NCI-H1436 (cell line): ENCODE measurements at places on chromosomes 12 and 14.
A peak's percentile ranks its signal among the peaks of the same experiment; 100 is the strongest.

DNA sequence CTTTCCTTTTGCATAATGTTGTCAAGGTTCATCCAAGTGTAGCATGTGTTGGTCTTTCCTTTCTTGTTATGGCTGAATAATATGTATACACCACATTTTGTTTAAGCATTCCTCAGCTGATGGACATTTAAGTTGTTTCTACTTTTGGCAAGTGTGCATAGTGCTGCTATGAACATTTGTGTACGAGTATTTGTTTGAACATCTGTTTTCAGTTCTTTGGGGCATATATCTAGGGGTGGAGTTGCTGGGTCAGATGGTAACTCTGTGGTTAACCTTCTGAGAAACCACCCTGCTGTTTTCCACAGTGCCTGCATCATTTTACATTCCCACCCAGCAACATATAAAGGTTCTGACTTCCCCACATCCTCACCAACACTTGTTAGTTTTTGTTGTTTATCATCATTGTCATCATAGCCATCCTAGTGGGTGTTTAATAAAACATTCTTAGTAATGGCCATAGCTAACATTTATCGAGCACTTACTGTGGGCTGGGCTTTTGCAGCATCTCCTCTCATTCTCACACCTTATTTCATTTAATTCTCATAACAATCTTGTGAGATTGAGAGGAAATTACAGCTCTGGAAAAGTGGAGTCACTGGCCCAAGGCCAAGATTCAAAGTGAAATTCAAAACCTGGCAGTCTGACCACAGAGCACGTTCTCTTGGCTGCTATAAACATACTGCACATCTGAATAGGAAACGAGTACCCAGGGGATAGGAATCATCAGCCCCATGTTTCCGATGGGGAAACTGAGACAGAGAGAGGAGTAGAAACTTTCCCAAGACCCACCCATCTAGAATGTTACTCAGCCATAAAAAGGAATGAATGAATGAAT, 193.6 kb downstream of the KSR2 start:
- DNase-seq, result no peak

- DNase-seq, result no peak
Observed at GRCh38 chr12:68393417-68393816, 61.3 kb upstream of the MDM1 start.

DNA sequence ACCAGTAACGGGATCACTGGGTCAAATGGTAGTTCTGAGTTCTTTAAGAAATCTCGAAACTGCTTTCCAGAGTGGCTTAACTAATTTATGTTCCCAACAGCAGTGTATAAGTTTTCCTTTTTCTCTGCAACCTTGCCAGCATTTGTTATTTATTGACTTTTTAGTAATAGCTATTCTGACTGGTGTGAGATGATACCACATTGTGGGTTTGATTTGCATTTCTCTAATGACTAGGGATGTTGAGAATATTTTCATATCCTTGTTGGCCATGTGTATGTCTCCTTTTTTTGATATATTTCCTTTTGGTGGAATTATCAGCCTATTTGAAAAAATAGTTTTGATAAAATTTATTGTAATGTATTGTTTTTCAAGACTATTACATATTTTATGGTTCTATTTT, 701.2 kb upstream of the FBXO33 start:
- DNase-seq, result no peak

- no peak for DNase-seq
Observed at GRCh38 chr14:99132821-99133635, 139.0 kb downstream of the BCL11B start.

DNA sequence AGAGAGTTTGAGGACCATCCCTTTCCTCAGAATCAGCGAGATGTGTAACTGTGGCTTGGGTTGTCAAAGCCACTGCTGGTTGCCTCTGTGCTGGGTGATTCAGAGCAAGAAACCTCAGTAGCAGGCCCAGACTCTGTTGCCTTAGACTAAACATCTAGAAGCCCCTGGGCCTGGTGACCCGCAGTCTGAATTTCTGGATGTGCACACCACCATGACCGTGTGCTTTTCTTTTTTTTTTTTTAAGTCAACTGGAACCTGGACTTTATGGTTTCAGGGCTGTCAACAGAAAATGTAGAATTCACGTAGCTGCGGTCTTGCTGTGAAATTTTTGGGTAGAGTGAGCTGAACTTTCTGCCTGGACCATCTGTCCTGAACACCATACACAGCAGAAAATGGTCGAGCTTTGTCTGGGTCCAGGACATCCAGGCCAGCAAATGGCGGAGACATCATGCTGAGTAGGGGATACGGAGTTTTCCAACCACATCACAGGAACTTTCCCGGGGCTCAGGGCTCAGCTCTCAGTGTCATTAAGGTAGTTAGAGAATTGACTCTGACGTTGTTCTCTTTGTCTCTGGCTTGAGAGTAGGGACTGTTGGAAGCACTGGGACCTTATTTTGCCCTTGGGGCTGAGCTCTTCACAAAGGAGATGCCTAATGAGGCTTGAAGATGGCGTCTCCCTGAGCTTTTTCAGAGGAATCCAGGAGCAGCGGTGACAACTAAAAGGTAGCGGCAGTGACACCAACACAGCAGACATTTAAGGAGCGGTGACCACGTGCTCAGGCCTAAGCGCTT, 23.0 kb upstream of the BATF start:
- DNase-seq, result no peak

- DNase-seq, result no peak
Observed at GRCh38 chr14:51545396-51545795, 106.3 kb upstream of the FRMD6 start.

- DNase-seq, result no peak
Observed at GRCh38 chr14:76259029-76259735, 107.5 kb downstream of the GPATCH2L start.

- DNase-seq, result no peak
Observed at GRCh38 chr14:29857551-29857950, 70.1 kb downstream of the PRKD1 start.

DNA sequence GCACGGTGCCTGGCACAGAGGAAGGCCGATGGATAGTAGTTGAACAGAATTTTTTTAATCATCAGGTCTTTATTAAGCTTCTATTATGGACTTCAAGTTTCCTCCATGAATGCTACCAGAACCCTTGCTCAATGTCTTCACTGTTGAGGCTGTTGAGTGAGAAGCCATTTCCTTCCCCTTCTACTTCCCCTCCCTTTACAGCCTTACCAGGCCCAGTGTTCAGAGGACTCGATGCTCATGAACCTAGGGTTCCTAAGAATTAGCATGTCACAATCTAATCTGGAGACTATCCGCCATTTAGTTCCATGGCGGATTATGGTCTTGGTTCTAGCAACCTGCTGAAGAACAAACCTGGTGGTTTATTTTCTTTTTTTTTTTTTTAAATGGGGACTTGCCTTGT, 17.7 kb downstream of the ETV6 start:
- DNase-seq, result no peak

DNA sequence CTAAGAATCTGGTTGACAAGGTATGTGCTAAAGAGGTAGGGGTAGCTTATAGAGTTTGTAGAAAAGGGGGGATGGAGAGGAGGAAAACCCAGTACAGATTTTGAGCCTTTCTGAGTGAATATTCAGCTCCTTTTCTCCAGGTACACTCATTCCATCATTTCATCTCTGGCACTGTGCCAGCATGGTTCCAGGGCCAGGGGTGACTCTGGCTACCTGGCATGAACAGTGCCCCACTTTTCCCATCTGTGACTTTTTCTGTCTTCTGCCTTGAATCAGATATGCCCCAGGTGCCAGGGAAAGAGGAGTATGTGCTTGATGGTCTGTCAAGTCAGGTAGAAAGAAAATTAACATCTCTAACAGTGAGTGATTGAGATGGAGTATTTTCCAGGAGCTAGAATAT, 175.7 kb downstream of the CACNA1C start:
- no peak for DNase-seq

- DNase-seq, result no peak
Observed at GRCh38 chr12:131471946-131472732, 238.8 kb upstream of the SFSWAP start.

DNA sequence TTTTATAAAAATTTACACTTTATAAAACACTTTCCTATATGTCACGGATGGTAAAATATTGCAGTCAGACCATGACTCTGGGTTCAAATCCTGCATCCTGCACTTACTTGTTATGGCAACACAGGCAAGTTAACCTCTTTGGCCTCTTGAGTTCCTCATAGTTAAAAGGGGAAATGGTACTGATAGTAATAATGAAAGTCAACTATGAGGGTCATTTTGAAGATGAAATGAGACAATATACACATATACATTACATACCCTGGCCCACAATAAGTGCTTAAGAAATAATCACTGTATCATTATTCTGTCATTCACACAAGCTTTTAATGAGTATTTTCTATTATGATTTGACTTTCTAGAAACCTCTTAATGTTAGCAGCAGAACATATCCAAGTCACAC, 64.4 kb downstream of the C12orf42 start:
- DNase-seq, result no peak

DNA sequence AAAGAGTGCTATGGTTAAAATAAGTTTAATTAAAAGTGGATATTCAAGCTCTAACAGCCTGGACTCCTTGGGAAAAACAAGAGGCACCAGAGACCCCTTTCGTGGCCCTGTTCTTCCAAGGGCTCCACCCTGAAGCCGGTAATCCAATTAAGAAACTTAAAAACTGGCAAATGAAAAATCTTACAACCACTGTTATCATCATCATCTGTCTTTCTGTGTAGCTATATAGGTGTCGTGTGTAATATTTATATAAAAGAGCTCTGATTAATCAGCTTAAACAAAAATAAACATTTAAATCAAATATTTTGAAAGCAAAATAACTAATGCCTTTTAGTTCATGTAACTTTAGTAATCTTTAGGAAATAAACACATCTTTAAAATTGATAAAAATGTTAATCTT, 4.5 kb downstream of the ATF1 start:
- no peak for DNase-seq

GRCh38 chr14:33933386-33933933, 17.4 kb downstream of the EGLN3 start:
- no peak for DNase-seq

DNA sequence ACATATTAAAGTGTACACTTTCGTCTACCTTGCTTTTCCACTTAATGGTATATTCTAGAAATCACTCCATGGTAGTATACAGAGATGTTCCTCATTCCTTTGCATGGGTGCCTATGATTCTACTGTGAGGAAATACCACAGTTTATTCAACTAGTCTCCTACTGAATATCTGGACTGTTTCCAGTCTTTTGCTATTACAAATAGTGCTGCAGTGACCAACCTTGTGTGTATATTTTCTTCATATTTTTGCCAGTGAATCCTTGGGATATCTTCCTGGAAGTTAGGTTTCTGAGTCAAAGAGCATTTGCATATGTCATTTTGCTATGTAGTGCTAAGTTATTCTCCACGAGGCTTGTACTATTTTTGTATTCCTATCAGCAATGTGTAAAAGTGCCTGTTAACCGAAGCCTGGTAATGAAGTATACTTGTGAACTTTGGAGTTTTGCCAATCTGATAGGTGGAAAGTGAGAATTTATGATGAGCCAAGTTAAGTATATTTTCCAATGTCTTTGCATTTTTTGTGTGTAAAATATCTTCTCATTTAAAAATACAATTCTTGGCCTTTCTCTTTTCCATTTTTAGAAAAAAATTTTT, 31.3 kb upstream of the TMEM263 start:
- no peak for DNase-seq

GRCh38 chr14:74085047-74085637, 386 bp downstream of the LIN52 start:
- DNase-seq, result no peak

- no peak for DNase-seq
Observed at GRCh38 chr14:60174352-60175254, 9.4 kb upstream of the DHRS7 start.

- DNase-seq, result no peak
Observed at GRCh38 chr12:88945051-88945732, 364.9 kb upstream of the KITLG start.

GRCh38 chr14:82244791-82245190, 711.1 kb upstream of the SEL1L start:
- no peak for DNase-seq

GRCh38 chr12:2902272-2902880, 11.7 kb downstream of the TULP3 start:
- peak; percentile 34 for DNase-seq

DNA sequence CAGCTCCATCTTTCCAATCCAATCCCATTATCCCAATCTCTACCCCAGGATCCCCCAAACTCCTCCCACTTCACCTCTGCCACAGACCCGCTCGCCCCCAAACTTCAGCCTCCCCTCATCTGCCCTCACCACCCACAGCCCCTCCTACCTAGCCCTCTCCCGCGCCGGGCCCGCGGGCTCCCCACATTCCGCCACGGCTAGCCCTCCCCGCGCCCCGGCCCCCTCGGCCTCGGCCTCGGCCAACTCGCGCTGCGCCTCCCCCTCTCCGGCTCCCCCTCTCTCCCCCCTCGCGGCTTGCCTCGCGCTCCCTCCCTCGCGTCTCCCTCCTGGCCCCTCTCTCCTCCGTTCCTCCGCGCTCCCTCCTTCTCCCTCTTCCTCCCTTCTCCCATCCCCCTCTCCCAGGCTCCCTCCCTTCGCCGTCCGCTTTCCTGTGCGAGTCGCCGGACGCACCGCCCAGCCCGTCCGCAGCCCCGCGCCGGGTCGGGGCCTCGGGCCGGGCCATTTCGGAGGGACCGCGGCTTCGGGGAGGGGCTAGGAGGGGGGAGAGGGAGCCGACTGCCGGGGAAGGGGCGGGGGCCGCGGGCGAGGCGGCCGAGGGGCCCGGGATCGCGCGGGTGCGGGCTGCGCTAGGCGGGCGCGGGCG, at the start of gene ATN1:
TSS of gene ATN1 (plus strand) at position 581 of the 643 bp plus-strand sequence. CDS start 6,043 bp downstream, outside the sequence.
- peak; percentile 44 for DNase-seq

- DNase-seq, result no peak
Observed at GRCh38 chr12:76490763-76491162, 68.8 kb downstream of the OSBPL8 start.

DNA sequence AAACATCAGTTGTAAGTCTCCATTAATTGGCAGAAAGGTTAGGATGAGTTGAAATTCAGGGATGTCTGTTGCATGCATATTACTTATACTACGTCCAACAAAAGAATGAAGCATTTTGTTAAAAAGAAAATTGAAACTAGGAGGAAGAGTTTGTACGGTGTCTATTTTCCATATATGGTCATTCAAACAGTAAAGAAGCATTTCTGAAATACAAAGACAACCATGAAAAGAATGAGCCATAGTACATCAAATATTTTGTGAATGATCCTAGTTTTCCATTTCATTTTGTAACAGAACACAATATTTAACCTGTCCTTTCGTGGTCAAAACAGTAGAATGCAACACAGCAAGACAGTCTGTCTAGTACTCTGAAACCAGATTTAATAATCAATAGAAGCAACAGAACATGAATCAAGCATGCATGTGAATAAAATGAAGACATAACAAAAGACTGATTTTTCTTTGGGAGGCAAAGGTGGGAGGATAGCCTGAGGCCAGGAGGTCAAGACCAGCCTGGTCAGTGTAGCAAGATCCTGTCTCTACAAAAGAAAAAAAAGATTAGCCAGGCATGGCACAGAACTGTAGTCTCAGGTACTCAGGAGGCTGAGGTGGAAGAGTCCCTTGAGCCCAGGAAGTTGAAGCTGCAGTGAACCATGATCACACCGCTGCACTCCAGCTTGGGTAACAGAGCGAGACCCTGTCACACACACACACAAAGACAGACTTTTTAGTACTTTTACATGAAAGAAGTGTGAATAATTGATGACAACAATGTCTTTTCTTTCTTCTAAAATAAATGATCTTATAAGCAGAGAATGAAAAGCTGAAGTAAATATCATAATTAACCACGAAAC, 156.0 kb downstream of the LRIG3 start:
- no peak for DNase-seq

GRCh38 chr12:3107954-3108353, 30.8 kb downstream of the TSPAN9 start:
- DNase-seq, result no peak
